GM20000 (cell line): ENCODE measurements at places on chromosomes 16 and 17.

DNA sequence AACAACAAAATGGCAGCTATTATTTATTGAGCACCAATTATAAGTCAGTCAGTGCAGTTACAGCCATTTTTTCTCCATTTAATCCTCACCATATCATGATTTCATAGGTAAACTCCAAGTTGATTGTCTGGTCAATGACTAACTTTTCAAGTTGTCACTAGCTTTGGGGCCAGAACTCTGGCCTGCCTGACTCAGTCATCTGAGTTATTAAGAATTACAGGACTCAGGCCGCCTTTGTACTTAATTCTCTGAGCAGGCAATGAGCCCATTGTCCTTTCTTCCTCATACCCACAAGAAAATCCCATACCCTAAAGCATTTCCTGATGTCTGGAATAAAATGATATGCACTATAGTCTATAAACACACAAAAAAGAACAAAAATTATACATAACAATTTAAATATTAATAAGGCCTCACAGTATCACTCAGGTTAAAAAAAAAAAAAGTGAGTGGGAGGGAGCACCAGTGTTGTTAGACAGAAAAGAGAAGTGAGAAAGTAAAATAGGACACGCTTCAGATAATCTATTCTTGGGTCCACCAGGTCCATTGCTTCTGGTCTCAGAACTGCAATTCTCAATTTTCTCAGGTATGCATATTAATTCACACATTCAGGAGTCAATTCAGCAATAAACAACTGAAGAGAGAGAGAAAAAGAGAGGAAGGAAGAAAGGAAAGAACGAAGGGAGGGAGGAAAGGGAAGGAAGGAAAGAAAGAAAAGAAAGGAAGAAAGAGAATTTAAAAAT is 70.2 kb downstream of the SPAG9 start:
- peak; percentile 58 for DNase-seq

- no peak for DNase-seq
These were observed 116.3 kb downstream of the TANC2 start for GRCh38 chr17:63082273-63082861.

- no peak for DNase-seq
These were observed 2.3 kb downstream of the PIEZO1 start for GRCh38 chr16:88782454-88783390.

DNA sequence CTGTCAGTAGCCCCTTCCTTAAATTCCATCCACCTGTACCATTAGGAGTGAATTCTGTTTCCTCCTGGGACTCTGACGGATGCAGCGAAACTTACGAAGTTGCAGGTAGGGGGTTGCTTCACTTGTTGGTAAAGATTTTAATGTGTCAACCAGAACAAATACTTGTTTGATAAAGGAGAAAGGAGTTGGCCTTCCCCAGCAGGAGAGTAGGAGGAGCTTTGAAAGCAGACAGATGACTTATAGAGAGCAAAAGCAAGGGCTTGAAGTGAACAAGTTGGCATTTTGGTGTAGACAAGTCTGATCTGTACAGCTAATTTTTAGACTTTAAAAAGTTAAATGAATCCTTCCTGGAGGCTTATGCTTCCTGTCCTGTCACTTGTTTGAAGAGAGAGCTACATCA is 38.1 kb upstream of the PMFBP1 start:
- DNase-seq = no peak

DNA sequence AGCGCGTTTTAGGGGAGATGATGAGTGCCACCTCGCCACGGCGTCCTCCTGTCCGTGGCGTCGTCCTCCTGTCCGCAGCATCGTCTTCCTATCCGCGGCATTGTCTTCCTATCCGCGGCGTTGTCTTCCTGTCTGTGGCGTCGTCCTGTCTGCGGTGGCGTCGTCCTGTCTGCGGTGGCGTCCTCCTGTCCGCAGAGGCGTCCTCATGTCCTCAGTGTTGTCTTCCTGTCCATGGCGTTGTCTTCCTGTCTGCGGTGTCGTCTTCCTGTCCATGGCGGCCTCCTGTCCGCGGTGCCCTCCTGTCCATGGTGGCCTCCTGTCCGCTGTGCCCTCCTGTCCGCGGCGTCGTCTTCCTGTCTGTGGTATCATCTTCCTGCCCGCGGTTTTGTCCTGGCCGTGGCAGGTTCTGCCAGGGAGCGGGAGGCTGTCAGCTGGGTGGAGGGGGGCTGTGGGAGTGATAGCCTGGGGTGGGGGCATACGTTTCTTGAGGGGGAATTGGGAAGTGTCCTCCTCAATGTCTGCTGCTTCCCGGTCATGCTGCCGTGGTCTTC is 30.9 kb downstream of the TBCD start:
- no peak for DNase-seq

DNA sequence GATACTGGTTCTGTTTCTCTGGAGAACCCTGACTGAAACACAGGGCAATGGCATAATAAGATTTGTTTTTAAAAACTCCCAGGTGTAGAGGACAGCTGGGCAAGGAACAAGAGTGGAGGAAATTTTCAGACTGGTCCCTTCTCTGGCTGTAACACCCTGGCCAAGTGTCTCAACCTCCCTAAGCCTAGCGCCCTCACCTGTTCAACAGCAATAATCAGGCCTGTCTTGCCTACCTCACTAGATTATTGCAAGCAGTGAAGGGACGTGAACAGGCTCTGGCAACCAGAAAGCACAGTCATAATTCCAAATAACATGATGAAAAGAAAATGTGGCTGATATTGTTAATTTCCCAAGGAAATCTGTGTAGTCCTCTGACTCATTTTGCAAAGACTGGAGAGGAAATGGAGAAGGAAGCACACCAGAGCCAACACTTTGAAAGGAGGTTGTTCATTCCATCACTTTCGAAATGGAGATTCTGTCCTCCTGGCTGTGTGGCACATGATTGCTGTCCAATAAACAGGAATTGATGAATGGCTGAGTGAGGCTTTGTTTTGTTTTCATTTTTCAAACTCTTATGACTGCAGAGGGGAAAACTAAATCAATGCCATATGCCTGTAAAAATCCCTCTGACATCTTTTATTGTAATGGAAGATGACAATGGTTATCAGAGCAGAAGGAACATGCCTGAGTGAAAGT is 87.5 kb upstream of the HLF start:
- DNase-seq = no peak

DNA sequence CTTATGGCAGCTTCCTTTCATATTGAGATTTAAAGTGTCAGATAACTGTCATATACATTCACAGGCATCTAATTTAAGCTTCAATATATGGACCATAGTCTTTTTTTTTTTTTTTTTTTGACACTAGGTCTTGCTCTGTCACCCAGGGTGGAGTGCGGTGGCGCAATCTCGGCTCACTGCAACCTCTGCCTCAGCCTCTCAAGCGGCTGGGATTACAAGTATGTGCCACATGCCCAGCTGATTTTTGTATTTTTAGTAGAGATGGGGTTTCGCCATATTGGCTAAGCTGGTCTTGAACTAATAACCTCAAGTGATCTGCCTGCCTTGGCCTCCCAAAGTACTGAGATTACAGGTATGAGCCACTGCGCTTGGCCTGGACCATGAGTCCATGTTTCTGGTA is 13.6 kb downstream of the CEP95 start:
- DNase-seq = no peak

DNA sequence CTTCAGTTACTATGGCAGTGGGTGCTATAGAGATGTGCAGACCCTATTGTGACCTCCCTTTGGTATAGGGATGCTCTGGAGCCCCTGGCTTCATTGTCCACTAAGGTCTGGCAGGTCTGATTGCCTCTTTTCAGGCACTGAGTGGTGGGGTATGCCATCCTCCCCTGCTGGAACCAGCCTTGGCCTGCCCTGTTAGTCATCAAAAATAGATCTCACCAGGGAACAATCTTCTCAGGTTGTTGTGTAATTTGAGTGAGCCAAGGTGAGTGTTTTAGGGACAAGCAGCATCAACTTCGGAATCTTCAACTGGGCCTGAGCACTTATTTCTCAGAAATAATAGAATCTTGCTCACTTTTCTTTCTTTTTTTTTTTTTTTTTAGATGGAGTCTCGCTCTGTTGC is 19.6 kb downstream of the HMOX2 start:
- no peak for DNase-seq

- peak; percentile 51 for DNase-seq
These were observed 2.3 kb upstream of the LHX1 start for GRCh38 chr17:36934692-36935630.

DNA sequence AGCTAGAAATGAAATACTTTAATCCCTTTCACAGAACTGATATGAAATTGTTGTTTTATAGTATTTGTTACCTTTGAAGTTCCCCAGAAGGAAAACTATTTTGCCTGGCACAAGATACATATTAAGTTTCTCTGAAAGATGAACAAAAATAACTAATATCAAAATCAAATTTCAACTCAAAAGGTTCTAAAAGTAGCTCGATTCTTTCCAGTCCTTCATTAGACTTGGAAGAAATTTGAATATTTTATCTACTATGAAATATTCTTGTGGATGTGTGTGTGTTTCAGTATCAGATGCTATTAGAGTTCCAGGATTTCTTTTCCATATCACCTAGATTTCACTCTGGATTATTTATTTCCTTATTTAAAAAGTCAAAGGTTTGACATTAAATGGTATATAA is 3.6 kb upstream of the AATF start:
- no peak for DNase-seq

DNA sequence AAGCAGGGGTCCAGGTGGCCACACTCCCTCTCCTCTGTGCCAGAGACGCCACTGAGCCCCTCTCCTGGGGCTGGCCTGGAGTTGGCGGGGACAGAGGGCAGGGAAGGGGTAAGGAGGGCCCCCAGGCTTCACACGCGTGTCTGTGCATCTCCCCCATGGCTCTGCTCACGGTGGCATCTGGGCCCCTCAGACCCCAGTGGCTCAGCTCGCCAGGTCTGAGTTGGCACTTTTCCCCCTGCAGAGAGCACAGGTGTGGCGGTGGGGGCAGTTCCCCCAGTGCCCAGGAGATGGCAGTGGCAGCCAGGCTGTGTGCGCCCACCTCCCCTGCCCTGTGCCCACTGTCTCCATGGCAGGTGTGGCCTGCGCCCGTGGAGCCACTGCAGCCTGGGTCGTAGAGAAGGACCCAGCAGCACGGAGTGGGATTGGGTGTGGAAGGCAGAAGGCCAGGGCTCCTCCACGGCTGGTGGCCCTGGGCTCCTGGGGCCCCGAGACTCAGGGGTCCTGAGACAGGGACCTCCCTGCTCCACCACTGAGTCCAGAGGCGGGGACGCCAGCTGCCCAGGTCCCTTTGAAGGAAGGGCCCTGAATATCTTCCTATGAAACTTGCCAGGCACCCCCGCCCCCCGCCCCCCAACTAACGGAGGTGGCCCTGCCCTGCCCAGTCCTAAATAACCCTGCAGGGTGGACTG is 4.3 kb upstream of the APRT start:
- peak; percentile 71 for DNase-seq

- DNase-seq = peak; percentile 91
These were observed 114.5 kb upstream of the CHMP6 start for GRCh38 chr17:80876950-80877728.

GRCh38 chr17:7282752-7283321 is 1.3 kb downstream of the SLC2A4 start:
- DNase-seq = peak; percentile 36

DNA sequence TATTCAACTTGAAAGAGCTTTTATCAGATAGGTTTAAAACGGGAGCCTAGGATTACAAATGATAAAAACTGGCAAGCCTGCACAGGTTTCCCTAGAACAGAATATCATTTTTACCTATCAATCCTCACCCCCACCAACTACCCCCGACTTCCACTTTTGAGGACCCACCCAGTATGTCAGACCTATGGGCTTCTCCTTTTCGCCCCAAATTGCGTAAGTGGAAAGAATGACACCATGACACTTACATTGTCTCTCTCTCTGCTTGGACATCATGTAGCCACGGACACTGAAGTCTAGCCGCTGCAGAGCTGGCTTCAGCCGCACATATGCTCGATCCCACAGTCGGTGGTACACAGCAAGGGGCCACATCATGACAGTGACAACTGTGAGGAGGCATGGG is 7.4 kb upstream of the PSMC3IP start:
- DNase-seq = no peak

GRCh38 chr17:54795046-54795445 is 105.6 kb upstream of the TOM1L1 start:
- DNase-seq = no peak

DNA sequence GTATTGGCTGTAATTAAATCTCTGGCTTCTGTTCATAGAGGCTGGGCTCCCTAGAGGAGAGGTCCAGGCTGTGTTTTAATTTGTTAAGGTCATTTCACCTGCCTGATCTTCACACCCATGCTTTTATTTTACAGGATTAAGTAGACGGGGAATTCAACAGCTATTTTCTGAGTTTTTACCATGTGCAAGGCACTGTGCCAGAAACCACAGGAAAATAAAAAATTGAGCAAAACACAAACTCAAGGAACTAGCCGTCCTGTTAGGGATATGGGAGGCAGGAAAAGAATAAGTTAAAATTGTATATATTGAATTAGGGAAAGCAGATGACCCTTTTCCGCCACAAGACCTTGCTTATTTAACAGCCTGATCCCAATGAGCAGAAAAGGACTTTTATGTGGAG is 29.1 kb downstream of the HS3ST3A1 start:
- no peak for DNase-seq

- DNase-seq = no peak
These were observed 5.2 kb downstream of the CACNA1G start for GRCh38 chr17:50565402-50566350.

- no peak for DNase-seq
These were observed at the start of gene OR2C1 for GRCh38 chr16:3355589-3355988. TSS of gene OR2C1 (plus strand) at chr16:3355889. CDS start at chr16:3355941, 52 bp downstream.

DNA sequence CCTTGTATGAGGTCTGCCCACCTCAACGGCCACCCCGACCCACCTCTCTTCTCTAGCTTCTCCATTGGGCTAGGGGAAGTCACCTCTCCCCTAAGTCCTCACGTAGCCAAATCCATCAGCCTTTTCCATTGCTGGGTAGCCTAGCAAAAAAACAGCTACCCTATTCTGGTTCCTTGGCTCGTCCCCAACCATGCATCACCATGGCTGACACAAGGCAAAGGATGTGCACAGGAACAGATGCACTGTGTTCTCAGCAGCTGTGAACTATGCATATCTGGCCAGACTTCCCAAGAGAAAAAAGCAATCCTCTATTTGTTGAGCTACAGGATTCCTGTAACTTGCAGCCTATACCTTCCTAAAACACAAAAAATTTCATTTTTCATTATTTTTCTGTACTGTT is 22.0 kb upstream of the FLCN start:
- DNase-seq = no peak

- DNase-seq = no peak
These were observed 26.0 kb downstream of the FCSK start for GRCh38 chr16:70480127-70481105.
